ENCODE measurements at places on chromosomes 7 and 10.
A peak's percentile ranks its signal among the peaks of the same experiment; 100 is the strongest.

DNA sequence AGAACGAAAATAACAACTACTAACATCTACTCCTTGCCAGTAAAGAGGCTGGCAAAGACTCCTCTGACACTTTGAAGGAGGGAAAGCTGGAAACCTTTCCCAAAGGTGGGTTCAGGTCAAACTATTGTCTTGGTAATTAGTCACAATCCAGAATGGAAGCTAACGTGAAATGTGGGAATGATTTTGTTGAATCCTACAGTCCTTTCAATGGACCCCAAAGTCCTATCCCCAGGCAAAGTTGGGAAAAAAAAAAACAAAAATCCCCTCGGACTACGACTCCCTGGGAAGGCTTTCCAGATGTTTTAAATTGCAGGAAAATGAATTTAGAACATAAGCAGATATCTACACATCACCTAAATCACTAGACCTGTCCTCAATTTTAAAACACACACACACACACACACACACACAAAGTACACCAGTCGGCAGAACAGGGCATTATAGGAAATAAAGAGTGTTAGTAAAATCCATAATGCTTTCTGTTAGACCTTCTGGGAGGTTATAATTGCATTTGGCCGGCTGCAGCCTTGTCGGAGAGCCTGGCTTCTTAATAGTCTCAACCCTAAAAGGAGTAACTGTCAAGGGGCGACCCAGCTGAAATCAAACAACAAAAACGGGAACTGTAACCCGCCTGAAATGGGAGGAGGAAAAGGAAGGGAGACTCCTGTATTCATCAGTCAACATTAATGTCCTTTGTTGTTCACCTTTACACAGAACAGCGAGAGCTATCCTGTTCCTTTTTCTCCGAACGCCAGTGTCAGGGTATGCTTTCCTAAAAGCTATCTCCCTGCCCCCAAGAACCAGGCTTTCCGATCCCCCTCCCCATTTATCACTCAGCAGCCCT, 1.5 kb downstream of the DOCK4 start:
- no peak for DNase-seq

GRCh38 chr7:85833066-85833465, 646.2 kb upstream of the SEMA3D start:
- DNase-seq, result no peak

- DNase-seq, result peak; percentile 27
Observed at GRCh38 chr10:78510566-78511323, 477.1 kb downstream of the RPS24 start.

GRCh38 chr10:87578160-87578841, 73.6 kb downstream of the MINPP1 start:
- DNase-seq, result no peak

DNA sequence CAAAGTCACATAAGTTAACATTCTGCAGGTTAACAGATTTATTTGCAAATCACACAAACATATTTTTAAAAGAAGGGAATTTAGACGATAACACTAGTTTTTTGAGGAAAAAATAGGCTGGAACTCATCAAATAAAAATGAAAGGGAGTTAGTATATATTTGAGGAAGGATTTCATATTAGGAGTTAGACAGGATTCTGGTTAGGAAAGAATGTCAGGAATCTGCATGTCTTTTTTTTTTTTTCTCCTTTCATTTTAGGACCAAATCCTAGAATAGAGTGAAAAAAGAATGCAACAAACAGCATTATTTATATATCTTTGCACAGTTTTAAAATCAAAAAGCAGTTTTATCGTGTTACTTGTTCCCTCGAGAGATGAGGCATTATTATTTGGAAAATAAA, 8.9 kb upstream of the TRDMT1 start:
- DNase-seq, result no peak

DNA sequence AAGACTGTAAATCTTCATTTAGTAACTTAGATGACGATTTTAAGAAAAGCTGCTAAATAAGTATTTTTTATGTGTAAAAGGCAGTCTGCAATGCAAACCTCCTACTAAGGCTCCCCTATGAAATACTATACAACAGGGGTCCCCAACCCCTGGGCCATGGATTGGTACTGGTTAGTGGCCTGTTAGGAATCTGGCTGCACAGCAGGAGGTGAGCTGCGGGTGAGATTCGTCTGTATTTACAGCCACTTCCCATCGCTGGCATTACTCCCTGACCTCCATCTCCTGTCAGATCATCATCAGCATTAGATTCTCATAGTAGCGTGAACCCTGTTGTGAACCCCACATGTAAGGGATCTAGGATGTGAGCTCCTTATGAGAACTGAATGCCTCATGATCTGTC, 580.4 kb downstream of the MAGI2 start:
- no peak for DNase-seq

DNA sequence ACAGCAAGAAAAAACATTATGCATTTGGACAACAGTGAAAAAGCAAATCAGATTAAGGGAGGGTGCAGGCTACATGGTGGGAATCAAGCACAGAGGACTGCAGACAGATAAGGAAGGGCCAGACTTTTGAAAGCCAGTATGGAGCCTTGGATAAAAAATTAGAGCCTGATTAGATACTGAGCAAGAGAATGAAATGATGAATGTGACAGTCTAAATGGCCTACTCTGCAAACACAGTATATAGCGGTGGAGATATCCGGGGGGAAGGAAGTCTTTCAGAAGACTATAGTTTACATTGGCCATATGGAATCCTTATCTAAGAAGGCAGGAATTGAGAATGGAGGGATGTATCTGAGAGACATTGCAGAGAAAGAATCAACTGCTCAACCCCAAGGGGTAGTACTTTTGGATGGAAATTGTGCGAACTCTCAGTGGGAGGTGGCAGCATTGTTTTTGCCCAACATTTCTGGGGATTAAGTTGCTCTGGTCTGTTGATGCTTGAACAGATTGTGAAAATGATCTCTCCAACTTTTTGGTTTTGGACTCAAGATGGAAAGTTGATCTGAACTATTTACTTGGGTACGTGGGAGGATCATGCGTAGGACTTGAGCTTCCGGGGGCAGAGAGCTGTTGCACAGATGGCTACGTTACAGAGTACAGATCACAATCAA, 39.4 kb upstream of the CHCHD3 start:
- no peak for DNase-seq

DNA sequence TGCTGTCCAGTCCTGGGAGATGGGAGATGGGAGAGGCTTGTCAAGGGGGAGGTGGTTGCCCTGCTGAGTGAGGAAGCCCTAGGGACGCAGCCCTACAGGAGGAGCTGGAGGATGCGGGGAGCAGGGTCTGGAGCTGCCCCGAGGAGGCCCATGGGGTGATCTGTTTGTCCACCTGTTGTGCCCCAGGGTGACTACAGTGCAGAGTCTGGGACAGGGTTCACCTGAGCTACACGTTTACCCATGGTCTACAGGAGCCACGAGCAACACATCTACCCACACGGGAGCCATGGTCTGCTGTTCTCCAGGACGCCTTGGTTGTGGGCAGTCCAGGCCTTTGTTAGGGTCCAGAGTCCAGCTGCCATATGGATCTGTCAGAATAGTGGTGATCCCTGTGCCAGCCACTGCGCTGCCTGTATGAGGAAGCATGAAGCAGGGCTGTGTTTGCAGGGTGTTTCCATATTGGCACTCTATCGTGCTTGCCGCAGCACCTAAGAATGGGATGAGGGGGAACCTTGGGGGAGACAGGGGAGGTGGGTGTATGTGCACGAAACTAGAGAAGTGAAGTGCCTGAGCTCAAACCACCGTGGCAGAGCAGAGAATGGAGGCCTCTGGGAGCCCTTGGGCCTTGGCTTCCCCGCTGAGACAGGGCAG, 23.7 kb downstream of the ZNF775 start:
- no peak for DNase-seq

GRCh38 chr10:132498562-132499366, 38.8 kb upstream of the INPP5A start:
- DNase-seq, result no peak

DNA sequence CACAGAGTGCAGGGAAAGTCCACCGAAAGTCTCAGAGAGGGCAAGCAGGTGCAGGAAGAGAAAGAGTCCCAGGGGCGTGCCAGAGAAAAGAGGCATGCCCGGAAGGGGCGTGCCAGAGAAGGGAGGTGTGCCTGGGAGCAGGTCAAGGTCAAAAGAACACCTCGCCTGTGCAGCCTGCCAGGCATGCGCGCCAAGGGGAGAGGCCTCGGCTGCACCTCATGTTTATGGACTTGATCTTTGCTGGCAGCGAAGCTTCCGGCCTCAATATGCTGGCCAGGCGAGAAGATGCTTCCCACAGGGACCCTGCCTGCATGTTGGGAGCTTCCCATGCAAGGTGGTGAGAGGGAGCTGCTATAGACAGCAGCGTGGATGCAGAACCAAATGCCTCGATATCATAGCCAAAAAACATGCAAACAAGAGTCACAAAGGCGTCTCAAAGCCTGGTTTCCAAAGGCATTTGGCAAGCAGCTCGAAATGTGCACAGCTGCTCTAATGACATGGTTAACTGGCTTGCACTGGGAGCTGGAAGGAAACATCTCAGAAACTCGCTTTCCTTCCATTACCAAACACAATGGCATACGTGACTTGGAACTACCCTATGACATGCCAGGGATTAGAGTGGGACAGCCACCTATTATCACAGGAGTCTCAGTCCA, 192.5 kb upstream of the PPP2R2D start:
- DNase-seq, result no peak

GRCh38 chr10:11225935-11226334, 208.3 kb downstream of the CELF2 start:
- no peak for DNase-seq

- no peak for DNase-seq
Observed at GRCh38 chr10:124626759-124627380, 117.3 kb downstream of the FAM53B start.

DNA sequence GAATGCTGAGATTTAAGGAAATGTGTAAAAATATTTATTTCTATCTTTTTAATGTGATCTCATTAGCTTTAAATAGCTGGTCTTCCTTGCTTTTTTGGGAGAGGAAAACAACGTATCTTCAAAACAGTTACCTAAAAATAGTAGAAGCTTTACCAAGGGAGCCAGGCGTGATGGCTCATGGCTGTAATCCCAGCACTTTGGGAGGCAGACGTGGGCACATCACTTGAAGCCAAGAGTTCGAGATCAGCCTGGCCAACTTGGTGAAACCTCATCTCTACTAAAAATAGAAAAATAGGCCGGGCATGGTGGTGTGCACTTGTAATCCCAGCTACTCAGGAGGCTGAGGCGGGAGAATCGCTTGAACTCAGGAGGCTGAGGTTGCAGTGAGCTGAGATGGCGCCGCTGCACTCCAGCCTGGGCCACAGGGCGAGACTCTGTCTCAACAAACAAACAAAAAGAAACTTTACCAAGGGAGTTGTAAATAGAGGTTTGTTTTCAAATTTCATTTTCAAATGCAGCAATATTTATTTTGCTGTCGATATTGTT, 48.4 kb upstream of the ITGB1 start:
- DNase-seq, result peak; percentile 5

- DNase-seq, result no peak
Observed at GRCh38 chr7:71482284-71482683, 350.3 kb downstream of the GALNT17 start.

DNA sequence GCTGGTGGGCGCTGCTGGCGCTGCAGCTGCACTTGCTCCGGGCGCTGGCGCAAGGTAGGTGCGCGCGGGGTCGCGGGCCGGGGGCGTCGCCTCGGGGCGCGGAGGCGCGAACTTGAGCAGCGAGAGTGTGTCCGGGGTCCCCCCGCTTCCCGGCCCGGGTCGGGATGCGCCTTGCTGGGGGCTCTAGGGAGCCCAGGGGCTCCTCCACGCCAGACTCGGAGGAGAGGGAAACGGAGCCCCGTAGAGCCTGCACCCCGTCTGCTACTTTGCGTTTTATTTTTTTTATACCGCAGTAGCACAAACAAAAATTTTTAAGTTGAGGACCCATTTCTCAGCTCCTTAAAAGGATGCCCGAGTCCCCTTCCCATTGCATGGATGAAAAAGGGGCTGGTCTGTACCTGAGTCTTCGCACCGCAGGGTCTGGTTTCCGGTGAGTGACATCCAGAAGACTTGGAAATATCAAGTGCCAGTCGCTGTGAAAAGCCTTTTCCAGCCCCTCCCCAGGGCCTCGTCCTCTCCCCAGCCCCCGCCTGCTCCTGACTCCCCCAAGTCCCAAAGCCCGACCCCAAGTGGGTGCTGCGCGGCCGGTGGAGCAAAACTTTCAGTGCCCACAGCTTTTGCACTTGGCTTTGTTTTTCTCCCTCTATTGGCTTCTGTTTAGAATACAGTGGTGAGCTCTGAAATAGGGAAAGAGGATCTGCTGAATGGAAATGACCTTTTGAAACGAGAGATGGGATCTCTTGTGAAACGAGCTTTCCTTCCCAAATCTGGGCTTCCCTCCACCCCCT, 973 bp downstream of the SDK1 start:
- DNase-seq, result peak; percentile 54

- no peak for DNase-seq
Observed at GRCh38 chr7:46463170-46463569, 542.1 kb upstream of the IGFBP3 start.

DNA sequence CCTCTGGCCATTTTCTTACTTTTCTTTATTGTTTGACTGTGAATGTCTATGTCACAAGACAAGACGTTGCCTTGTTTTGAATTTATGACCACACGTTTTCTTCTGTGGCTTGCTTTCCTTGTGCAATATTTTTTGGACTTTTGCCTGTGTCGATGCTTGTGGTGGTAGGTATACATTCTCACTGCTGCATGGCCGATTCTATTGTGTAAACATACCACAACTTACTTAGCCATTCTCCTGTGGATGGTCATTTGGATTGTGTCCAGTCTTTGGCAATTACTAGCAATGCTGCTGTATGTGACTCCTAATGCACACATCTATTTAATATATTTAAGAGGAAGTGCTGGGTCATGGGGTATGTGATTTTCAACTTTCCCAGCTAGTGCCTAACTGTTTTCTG, 18.0 kb upstream of the DLG5 start:
- no peak for DNase-seq

GRCh38 chr7:103683348-103683747, 237.3 kb upstream of the SLC26A5 start:
- no peak for DNase-seq

DNA sequence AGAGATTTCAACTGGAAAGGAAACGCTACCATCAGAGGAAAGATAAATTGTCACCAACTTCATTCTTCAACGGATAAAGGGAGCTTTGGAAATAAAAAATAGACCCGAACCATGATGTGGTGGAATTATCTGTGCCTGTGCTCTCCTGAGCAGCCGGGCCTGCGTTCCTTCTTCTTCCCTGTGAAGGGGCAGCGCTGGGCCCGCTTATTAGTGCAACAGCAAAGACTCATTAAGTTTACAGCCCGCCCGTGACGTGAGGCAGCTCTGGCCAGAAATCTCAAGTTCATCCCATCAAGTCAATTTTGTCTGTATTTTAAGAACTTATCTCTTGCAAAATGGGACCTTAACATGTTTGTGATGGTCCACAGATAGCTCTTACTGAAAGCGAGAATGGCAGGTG, 193.7 kb downstream of the ADARB2 start:
- no peak for DNase-seq

DNA sequence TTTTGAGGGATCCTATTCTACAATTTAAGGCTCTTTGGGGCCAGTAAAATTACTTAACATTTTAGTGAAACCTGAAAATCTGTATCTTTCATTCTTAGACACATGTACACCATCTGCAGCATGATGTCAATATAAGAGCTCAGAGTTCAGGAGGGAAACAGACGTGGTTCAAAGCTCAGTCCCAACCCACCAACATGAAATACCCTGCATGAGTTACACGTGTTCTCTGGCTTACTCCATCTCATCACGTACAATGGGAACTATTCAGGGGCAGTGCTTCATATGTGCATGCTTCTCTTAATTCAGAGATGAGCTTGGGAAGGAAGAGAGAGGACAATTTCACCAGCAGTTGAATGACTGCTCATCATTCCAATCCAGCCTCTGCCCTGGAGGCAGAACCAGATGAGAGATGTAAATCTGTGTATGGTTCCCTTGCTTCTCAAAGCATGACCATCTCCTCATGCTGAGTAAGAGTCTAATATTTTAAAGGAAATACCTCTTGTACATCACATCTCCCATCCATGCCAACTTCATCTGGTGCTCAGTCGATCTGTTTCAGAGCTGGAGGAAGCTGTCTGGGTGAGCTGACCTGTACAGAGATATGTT, 29.0 kb upstream of the ADAM12 start:
- DNase-seq, result no peak
